ENCODE measurements at places on chromosomes 2 and 18.

GRCh38 chr2:26733413-26733812 lies 30.7 kb upstream of the SLC35F6 start:
- DNase-seq: no peak

GRCh38 chr2:11703700-11704099 lies 33.7 kb upstream of the NTSR2 start:
- no peak for DNase-seq

DNA sequence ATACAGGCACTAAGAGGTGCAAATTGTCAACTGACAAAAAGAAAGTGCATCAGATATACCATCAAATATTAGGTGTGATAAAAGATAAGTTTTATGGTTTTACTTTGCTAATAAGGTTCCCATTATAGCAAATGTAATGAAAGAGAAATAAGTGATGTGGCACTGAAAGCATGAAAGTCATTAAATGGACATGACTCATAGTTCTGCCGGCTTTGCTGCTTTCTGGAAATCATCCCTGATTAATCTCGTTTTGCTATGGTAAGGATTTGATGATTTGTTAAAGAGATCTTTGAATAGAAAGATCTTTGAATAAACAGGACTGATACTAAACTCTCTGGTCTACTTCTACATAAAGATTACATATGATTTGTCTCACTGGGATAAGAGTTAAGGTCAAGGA lies 72.7 kb downstream of the CLIP4 start:
- no peak for DNase-seq

- no peak for DNase-seq
Observed at GRCh38 chr2:29923110-29923721, 1.8 kb upstream of the ALK start.

DNA sequence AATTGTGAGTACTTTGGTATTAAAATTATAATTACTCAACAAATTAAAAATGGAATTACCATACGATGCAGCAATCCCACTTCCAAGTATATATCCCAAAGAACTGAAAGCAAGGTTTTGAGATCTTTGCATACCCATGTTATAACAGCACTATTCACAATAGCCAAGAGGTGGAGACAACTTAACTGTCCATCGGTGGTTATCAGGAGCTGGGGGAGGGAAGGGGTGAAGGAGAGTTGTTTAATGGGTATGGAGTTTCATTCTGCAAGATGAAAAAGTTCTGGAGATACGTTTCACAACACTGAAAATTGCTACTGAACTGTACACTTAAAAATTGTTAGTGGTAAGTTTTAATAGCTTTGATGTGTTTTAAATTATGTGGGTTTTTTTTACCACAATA lies 25.7 kb downstream of the RAB10 start:
- DNase-seq: no peak

- no peak for DNase-seq
Observed at GRCh38 chr18:44342162-44342561, 338.5 kb upstream of the SETBP1 start.

DNA sequence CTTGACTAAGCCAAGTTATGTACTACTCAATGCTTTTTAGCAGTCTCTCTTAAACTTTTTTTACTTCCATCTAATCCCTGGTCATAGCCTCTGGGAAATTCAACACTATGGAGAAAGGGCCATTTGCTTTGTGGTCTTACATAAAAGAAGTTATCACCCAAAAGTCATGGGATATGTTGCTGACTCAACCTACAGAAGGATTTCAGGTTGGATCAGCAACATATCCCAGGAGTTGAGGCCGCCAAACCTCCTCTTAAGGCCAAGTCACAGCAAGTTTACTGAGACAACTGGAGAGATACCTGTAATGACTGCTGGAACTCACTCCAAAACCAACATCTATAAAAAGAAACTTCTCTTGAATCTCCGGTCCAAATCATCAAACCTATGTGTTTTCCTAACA lies 141.1 kb downstream of the IRS1 start:
- DNase-seq: no peak

GRCh38 chr2:150385211-150385610 lies 102.3 kb downstream of the RND3 start:
- DNase-seq: no peak

Data from tibial artery (tissue), 4 donors.